CD8-positive, alpha-beta memory T cell (primary cell): ENCODE measurements at places on chromosomes 11 and 22.

GRCh38 chr11:128764424-128765095 is 70.7 kb downstream of the FLI1 start:
- DNase-seq = no peak

GRCh38 chr22:26161746-26162145 is 7.5 kb upstream of the SEZ6L start:
- DNase-seq = no peak

GRCh38 chr11:12784987-12785386 is 110.8 kb downstream of the TEAD1 start:
- DNase-seq = no peak

GRCh38 chr22:17172029-17172833 is 13.2 kb upstream of the HDHD5 start:
- DNase-seq = no peak

- no peak for DNase-seq
Observed at GRCh38 chr22:22010358-22010757, 27.8 kb upstream of the TOP3B start.

DNA sequence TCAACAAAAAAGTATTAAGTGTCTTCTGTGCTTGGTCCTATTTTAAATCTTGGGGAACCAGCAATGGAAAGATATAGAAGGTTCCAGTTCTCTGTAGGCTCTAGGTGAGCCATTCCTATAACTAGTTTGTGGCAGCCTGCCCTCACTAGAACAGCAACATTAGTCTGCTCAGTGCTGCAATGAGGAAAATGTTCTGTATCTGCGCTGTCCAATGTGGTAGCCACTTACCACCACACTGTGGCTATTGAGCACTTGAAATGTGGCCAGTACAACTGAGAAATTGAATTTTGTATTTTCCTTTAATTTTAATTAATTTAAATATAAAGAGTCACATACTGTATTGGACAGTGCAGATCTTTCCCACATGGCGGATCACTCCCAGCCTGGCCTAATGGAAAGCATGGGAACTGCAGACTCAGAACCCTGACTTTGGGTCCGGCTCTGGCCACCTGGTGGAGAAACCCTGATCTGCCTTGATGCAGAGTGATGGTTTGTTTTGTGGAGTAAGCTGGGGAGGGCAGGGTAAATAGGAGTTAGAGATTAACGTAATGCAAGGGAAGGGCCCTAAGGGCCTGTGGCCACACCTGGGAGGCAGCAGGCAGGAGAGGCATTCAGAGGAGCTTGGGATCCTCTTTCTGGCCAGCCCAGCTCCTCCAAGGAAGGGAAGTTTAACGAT is 101.0 kb downstream of the ME3 start:
- no peak for DNase-seq

GRCh38 chr11:36601155-36601554 is 3.1 kb upstream of the RAG2 start:
- no peak for DNase-seq

DNA sequence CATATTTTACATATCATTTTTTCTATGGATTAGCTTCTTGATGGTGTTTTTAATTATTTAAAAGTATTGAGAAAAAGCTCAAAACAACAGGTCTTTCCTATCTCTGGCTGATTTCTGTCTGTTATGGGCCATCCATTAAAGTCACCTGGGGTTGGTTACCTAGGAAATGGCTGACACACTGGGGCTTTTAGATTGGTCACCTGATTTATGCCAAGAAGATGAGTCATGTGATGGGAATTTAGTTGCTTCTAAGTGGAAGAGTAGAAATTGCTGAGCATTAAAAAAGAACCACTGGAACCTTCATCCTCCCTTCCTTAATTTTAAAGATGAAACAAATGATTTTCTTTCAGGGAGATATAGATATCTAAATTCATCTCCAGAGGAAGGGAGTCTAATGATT is 48.8 kb upstream of the LARGE1 start:
- no peak for DNase-seq
